ENCODE measurements at places on chromosomes 6 and 20.

GRCh38 chr6:20778912-20779311 lies 244.7 kb downstream of the CDKAL1 start:
- DNase-seq = no peak

DNA sequence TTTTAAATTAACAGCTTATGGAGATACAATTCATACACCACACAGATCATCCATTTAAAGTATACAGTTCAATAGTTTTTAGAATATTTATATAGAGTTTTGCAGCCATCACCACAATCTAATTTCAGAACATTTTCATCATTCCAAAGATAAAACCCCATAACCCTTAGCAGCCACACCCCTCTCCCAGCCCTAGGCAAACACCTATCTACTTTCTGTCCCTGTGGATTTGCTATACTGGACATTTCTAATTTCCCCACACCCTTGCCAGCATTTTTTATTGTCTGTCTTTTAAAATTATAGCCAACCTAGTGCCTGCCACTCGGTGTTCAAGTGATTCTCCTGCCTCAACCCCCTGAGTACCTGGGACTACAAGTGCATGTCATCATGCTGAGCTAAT lies 23.0 kb upstream of the AKAP7 start:
- DNase-seq = no peak

GRCh38 chr6:159463119-159463829 lies 229.8 kb downstream of the SOD2 start:
- DNase-seq = peak; percentile 1

DNA sequence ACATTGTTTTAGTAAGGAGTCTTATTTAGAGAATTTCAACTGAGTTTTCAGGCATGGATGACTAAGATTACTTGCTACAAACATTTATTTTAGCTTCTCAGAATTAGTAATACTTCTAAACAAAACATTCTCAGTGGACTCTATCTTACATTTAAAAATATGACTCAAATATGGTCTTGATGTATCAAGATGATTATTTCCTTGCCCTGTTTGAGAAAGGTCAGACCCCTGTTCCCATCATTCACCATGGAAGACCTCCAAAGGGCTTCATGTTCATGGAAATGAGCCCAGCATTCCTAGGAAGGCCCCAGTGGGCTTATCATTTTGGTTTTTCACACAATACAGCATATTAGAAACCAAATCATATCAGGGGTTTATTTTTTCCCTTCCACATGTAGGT lies 24.6 kb upstream of the TRPC4AP start:
- DNase-seq = no peak

- no peak for DNase-seq
These were observed 12.5 kb upstream of the BFSP1 start for GRCh38 chr20:17543531-17544131.

GRCh38 chr6:139881728-139882211 lies 507.3 kb upstream of the CITED2 start:
- DNase-seq = peak; percentile 26

- DNase-seq = no peak
These were observed 7.8 kb downstream of the SYNGAP1 start for GRCh38 chr6:33427585-33428223.

DNA sequence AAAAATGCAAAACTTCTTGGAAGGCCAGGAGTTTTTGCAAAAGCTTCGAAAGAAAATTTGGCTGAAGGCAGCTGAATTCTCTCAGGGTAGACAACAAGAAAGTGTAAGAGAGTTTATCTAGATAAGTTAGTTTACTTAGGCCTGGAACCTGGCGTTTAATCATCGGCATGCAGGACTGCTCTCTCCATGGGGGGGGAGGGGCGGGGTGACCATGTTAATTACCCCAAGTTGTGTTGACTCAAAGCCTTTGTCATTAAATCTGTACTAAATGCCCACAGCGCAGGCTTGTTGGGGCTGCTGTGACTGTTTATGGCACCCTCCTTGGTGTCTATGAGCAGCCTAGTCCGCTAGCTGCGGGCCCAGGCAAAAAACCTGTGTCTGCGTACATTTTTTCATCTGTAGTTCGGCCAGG lies 20.1 kb upstream of the ZNF451 start:
- no peak for DNase-seq
